SIG-M5 (cell line): ENCODE measurements at places on chromosomes 16 and 17.

- no peak for DNase-seq
These were observed 190.1 kb downstream of the C16orf78 start for GRCh38 chr16:49563666-49564065.

GRCh38 chr16:87607223-87607622, 4.9 kb downstream of the JPH3 start:
- DNase-seq, result no peak

DNA sequence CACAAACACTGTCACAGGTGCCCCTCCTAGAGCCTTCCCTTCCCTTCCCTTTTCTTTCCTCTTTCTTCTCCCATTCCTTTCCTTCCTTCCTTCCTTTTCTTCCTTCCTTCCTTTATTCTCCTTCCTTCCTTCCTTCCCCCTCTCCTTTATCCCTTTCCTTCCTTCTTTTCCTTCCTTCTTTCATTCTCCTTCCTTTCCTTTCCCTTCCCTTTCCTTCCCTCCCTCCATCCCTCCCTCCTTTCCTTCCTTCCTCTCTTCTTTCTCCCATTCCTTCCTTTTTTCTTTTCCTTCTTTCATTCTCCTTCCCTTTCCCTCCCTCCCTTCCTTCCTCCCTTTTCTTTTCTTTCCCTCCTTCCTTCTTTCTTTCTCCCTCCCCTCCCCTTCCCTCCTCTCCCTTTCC, 170.0 kb downstream of the ENGASE start:
- no peak for DNase-seq

DNA sequence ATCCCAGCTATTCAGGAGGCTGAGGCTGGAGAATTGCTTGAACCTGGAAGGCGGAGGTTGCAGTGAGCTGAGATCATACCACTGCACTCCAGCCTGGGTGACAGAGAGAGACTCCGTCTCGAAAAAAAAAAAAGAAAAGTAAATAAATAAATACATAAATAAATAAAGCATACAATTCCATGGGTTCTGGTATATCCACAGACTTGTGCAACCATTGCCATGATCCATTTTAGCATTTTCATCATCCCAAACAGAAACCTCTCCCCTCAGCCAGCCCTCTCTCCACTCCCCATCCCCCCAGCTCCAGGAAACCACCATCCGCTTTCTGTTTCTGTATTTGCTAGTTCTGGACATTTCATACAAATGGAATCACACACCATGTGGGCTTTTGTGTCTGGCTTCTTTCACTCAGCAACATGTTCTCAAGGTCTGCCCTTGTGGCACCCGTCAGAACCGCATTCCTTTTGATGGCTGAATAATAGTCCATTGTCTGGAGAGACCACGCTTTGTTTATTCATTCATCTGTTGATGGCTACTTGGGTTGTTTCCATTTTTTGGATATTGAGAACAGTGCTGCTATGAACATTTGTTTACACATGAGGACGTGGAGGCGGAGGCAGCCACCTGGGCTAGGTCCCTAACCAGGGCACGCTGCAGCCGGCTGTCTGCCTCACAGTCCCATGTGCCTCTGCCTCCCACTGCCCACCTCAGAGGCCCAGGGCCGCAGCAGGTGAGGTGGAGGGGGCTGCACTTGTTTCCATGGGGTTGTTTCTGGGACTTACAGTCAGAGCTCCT, 76.2 kb downstream of the NT5M start:
- DNase-seq, result no peak

DNA sequence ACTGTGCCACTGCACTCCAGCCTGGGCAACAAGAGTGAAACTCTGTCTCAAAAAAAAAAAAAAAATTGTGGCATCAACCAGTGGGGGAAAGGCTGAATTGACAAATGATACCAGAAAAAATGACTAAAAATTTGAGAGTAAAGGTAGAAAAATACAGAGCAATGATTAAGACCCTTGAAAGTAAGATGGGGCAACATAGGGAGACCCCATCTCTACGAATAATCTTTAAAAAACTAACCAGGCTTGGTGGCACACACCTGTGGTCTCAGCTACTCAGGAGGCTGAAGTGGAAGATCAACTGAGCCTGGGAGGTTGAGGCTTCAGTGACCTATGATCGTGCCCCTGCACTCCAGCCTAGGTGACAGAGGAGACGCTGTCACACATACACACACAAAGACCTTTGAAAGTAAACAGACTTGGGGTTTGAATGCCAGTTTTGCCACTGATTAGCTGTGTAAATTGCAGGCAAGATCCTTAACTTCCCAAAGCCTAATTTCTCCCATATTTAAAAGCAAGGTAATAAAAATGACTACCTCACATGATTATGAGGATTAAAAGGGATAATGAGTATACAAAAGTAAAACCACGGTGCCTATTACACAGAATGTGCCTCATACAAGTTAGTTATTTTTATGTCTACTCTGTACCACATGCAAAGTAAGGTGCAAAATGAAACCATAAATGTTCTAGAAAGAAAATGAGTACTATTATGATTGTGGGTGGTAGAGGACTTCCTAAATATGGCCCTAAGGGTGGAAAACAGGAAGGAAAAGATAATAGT, 21.7 kb upstream of the PAFAH1B1 start:
- no peak for DNase-seq

GRCh38 chr16:77290451-77291115, 91.4 kb downstream of the SYCE1L start:
- DNase-seq, result no peak

GRCh38 chr17:71117466-71117865, 948.1 kb downstream of the KCNJ2 start:
- DNase-seq, result no peak
